B cell (primary cell): ENCODE measurements at places on chromosomes 2 and 18.
A peak's percentile ranks its signal among the peaks of the same experiment; 100 is the strongest.

DNA sequence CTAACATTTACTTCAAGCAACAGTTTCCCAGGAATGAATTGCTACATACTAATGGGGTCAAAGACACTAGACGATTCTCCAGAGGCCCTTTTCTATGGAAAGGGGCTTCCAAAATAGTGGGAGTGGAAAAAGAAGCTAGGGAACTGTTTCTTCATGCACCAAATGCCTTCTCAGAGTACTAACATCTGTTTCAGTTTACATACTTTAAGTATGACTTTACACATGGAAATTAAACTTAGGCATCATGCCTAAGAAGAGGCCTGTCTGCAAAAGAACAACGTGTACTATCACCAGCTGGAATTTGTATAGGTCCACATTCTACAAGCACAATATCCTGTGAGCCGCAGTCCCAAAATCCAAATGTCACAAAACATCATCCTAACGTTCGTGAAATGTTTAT is 29.4 kb upstream of the WDR75 start:
- DNase-seq, result no peak

DNA sequence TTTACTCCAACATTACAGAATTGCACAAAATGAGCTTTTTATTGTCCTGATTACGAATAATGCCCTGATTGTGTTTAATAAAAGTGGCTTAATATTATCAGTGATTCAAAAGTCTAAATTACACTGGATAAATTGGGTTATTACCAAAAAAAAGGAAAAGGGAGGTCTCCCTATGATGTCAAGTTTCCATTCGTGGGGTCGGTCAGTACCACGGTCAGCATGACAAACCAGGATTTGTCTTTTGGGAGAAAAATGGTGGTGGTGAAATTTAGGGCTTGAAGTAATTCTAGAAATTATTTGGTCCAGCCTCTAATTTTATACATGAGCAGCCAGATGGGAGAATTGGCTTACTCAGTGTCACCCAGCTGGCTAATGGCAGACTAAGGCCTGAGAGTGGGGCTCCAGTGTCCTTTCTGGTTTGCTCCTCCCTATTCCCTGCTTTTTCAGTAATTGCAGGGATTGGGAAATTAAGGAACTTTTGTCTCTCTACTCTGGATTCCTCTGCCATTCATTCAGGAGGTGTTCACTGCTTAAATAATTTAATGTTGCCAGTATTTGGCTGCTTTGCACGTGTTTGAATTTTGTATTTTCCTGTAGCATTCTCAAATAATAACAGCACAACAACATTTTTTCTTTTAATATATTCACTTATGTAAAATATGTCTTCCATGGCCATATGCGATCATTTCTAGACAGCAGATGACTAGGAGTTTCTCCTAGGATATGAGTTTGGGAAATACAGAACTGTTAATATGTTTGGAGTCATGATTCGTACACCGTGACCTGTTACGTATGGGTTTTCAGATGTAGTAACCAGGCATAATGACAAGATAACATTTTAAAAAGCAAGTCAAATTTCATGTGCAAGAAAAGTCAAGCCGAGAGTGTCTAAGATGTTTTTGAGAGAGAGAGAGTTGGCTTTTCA is 128.9 kb upstream of the NOSTRIN start:
- no peak for DNase-seq

GRCh38 chr2:48452108-48452507 is 77.8 kb upstream of the STON1 start:
- DNase-seq, result no peak

- DNase-seq, result no peak
These were observed 112.6 kb upstream of the NT5C1B start for GRCh38 chr2:18701981-18702380.

DNA sequence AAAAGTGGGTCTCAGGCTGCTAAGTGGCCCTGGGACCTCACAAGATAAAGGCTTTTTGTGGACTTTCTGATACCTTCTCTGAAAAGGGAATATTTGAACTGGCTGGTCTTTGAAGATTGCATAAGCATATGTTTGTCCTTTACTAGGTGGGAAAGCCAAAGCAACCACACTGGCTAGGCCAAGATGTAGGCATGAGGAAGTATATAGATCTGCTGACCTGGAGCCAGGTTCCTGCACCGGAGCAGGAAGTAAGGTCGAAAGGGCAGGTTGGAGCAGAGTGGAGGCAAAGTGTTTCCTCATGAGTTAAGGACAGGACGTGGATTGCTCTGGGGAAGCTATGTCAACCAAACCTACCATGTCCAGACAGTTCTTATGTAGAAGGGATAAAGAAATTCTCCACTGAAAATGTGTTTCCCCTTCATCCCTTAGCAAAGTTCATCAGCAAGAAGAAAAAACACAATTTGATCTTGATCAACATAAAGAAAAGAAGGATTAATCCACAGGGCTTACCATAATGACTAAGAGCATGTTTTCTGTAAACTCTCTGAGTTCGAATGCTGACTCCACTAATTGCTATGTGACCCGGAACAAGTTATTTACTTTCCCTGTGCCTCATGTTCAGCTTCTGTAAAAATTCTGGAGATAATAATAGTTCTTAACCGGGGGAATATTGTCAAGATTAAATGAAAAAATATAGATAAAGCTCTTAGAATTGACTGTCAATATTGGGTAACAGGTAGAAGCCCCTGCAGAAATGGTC is 156.1 kb upstream of the SRD5A2 start:
- no peak for DNase-seq

DNA sequence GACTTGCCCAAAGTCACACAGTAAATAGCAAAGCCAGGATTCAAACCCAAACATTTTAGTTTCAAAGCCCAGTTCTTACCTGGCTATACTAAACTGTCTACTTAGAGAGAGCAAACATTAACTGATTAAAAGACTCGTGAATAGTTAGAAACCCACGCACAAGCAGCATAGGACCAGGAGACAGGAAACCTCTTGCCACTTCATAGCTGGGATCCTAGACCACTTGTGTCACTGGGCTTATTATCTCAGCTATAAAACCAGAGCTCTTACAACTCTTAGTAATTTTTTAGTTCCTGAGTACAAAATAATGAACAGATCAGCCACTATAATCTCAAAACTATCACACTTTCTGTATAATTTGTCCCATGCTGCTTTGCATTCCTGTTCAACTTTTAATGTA is 2.4 kb upstream of the AAK1 start:
- no peak for DNase-seq

DNA sequence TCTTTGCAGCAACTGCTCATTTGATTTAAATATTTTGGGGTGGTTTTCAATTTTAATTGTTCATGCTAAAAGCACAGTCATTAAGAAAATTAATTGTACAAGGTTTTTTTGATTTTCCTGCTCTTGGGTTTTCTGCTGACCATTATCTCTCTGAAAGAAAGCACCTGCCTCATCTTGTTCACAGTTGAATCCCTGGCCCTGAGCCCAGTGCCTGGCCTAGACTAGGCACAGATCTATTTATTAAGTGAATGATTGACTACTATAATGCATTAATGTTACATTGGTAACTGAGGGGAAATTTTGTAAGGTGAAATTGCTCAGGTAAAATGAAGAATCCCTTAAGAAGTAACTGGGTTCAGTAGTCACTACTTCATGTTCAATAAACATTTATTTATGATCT is 22.0 kb downstream of the IL1RL2 start:
- DNase-seq, result no peak

DNA sequence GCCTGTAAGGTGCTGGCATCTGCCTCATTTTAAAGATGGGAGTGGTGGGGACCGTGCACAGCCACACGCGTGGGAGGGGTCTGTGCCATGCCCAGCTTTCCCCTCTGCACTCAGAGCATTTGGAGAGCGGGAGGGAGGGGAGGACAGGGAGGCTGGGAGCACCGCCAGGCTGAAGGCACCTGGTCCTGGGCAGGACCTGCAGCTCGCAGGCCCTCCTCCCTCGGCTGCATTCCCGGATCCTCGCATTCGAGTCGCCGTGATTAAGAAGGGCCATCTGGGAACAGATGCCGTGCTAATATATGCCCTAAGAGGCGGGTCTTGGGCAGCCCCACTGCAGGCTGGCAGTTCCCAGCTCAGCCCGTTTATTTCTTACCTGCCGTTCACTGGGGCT is 84.0 kb downstream of the PTGR3 start:
- no peak for DNase-seq

- no peak for DNase-seq
These were observed 268.2 kb upstream of the TCF4 start for GRCh38 chr18:55856229-55856628.

DNA sequence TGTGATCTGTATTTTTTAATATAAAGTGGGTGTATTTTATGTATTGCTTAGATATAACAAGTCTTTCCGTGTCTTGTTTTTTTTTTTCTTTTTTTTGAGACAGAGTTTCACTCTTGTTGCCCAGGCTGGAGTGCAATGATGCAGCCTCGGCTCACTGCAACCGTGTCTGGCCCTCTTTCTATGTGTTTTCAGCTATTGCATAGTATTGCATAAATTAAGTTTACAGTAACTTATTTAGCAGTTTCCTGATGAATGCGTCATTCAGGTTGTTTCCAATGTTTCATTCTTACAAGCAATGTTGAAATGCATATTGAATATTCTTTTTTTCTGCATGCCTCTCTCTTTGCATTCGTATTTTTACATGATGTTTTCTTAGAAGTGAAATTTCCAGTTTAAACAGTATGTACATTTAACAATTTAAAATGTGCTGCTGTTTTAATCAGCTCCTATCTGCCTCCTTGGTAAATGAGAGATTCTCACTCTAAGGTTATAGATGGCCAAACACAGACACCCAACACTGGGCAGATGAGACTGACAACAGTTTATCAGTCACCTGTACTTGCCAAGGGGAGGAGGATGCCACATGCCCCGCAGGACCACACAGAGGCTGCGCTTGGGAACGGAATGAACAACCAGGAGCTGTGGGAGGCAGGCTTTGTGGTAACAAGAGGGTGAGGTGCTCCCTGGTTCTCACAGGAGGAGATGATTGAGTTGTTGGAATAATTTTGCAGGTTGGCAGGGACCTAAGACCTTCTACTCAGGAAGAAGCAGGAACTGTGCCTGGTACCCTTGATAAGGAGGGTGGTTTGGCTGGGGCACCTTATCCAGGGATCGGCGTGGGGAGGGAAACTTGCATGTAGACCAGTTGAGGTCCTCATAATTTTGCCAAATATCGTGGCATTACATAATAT is 7.5 kb downstream of the SLC9A4 start:
- no peak for DNase-seq

DNA sequence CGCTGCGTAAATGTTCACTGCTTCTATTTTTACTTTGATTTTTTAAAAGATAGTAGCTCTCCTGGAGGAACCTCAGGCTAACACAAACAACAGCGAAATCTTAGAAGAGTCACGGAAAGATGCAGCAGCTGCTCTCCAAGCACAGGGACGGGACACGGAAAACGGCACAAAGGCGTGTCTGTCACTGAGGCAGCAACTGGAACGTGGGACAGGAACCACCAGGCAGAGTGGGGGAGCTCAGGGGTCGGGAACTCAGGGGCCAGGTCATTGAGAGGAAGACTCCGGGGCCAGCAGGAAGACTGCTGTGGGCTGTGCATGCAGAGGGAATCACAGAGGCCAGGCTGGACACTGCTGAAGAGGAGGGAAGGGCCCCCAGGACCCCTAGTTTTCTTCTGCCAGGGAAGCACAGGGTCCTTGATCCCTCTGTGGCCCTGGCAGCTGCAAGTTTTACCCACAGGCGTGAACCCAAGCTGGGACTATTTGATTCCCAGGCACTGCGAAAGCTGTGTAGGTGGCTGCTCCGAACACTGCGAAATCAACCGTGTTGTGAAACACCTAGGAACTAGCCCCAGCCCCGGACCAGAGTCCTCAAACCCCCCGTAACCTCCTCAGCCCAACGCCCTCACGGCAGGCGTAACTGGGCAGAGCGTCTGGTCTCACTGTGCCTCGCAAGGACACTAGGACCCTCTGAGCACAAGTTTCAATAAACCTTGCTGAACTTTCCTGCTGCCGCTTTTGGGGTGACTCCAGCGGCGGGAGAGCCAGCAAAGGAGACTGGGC is 263.0 kb downstream of the EIPR1 start:
- no peak for DNase-seq

- no peak for DNase-seq
These were observed 31.0 kb upstream of the SLC9A2 start for GRCh38 chr2:102588213-102588939.

DNA sequence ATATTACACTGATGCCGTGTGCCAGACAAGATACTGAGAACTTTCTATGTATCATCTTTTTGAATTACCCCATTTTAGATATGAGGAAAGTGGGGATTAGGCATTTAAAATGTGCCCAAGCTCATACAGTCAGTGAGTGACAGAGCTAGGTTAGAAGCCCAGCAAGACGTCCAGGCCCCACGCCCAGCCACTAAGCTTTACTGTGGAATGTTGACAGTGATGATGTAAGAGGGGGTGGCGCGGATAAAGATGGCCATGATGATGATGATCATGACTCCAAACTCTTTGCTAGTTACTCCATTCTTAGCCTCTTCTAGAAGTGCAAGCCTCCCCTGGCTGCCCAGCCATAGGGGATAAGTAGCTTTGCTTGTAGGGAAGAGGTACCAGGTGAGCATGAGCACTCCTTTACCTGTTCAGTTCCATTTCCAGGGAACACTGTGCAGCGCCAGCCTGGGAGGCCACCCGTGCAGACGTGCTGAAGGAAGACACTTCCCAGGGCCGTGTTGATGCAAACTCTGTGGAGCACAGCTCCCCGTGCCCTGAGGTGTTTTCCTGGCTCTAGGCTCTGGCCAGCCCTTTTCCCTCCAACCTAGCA is 65.5 kb downstream of the BCL2L11 start:
- no peak for DNase-seq

DNA sequence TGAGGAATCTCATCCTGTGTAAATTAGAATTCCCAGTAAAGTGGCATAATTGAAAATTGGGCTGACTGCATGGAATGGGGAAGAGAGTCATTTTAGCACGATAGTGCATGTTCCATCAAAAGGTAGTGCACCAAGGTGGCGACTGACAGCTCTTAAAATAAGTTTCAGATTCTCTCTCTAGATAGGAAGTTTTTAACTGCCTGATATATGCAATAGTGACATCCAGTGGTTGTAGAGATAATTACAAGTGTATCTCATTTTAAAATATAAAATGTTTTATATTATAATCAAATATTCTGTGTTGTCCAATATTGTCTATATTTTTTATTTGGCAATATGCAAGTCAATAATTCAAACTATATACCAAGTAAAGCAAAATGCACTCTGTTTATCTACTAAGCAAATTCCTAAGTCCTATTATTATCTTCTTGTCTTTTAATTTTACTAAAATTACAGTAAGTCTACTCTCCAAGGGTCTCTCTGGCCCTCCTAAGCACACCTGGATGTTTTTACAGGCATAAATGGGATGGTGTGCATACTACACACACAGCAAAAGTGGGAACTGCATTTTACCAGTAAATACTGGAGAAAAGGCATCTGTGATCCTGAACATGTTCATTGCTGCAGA is 397.7 kb upstream of the HNRNPA3 start:
- DNase-seq, result peak; percentile 35

DNA sequence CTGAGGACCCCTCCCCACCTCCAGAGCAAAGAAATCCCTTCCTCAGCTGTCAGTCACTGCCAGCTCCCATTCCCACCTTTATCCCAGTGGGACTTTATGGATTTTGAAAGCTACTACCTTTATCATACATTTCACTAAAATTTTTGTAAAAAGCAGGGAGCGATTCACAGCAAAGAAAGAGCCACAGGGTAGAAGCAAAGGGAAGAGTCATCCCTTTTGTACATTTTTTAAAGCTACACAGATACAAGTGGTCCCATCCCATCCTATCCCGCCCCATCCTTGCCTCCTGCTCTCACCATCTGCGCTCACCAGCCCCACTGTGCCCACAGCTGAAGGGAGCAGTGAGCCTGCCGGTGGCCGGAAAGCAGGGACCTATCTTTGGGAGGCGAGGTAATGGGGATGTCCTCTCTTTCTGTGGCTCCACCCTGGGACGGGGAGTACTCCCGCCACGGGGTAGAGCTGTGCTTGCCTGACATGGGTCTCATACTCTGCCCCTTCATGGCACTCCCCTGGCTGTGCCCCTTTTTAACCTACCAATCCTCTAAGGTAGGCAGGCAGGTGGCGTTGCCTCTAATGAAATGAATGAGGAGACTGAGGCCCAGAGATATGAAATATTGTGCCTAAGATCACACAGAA is 13.2 kb downstream of the SH2D6 start:
- no peak for DNase-seq
